ENCODE measurements at places on chromosomes 4 and X.

DNA sequence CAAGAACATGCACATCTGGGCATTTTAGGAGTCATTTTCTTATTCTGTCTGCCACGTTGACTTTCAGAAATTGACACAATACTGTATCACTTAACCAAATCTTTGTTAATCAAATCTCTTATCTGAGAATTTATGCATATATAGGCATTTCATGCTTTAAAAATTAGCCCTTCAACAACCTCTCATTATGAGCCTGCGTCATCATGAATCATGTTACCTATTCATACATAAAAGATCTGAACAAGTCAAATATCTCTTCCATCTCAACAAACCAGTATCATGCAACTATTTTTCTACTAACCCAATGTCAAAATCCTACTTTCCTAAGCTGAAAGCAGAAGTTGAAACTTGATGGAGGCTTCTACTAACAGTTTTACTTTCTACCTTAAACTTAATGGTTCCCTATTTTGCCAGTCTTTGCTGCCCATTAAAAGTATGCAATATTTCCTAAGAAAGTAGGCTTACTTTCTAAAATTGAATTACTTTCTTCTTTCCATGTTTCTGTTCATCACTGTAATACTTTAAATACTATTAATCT lies 1.8 kb downstream of the ADAM29 start:
- no peak for DNase-seq

GRCh38 chr4:86970447-86971354 lies 35.9 kb downstream of the AFF1 start:
- DNase-seq: no peak

GRCh38 chr4:111722213-111722720 lies 423.0 kb upstream of the FAM241A start:
- no peak for DNase-seq

DNA sequence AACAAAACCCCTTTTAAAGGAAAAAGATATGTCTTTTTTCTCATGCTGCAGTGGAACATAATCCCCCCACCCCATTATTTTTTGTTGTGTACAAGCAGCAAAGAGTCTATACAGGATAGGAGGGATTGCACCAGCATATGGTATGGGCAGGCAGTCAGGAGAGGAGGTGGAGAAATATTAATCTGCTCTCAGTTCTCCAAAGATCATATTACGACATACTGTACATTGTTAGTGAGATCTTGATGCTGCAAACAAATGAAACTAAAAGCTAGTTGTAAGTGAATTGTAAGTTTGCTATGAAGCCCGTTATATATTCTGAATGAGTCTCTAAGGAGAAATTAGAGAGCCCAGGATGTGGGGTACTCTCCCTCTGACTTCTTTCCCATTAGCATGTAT lies 75.3 kb downstream of the RAPGEF2 start:
- no peak for DNase-seq

- no peak for DNase-seq
These were observed 44.0 kb downstream of the CLDN22 start for GRCh38 chr4:183276106-183276505.

- no peak for DNase-seq
These were observed 78.7 kb downstream of the GALNT7 start for GRCh38 chr4:173247321-173247720.

GRCh38 chrX:129790146-129790545 lies 10.4 kb downstream of the SASH3 start:
- DNase-seq: no peak

DNA sequence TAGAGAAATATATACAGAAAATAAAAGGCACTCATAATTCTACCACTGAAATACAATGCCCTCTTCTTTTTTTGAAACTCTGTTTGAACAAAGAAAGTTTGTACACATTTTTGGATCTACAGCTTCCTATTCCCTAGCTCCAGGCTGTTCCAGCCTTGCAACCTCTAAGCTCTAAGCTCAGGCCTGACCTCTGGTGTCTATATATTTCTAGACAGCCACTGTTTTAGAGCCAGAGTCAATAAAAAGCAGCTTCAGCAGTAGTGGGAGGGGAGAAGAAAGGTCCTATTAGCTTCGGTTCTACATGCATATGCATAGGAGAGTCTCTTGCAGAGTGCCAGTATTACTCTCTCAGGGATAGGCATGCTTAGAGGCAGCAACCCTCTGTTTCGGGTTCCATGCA lies 39.7 kb downstream of the CLDN2 start:
- peak; percentile 34 for DNase-seq

DNA sequence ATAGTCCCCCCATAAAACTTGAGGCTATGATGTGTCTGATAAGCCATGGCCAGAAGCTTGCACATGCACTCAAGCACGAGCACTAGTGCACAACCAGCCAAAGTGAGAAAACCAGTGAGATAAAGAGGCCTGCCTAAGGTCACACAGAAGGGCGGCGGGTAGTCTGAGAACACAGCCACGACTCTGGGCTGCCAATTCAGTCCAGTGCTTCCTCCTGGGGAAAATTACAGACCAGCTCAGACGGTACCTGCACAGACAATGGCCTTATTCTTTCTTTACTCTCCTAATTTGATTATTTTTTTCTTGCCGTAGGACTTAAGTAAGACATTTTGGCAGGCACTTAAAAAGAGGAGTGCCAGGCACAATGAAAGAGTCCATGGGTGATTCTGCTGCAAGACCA lies 533.2 kb upstream of the FAT1 start:
- DNase-seq: no peak

DNA sequence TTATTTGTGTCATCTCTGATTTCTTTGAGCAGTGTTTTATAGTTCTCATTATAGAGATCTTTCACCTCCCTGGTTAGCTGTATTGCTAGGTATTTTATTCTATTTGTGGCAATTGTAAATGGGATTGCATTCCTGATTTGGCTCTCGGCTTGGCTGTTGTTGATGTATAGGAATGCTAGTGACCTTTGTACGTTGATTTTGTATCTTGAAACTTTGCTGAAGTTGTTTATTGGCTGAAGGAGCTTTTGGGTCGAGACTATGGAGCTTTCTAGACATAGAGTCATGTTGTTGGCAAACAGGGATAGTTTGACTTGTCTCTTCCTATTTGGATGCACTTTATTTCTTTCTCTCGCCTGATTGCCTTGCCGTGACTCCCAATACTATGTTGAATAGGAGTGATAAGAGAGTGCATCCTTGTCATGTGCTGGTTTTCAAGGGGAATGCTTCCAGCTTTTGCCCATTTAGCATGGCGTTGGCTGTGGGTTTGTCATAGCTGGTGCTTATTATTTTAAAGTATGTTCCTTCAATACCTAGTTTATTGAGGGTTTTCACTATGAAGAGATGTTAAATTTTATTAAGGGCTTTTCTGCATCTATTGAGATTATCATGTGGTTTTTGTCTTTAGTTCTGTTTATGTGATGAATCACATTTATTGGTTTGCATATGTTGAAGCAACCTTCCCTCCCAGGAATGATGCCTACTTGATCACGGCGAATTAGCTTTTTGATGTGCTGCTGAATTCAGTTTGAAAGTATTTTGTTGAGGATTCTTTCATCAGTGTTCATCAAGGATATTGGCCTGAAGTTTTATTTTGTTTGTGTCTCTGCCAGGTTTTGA lies 72.7 kb upstream of the BOD1L1 start:
- peak; percentile 71 for DNase-seq

- DNase-seq: no peak
These were observed 54.4 kb downstream of the CBR4 start for GRCh38 chr4:168955674-168956073.

DNA sequence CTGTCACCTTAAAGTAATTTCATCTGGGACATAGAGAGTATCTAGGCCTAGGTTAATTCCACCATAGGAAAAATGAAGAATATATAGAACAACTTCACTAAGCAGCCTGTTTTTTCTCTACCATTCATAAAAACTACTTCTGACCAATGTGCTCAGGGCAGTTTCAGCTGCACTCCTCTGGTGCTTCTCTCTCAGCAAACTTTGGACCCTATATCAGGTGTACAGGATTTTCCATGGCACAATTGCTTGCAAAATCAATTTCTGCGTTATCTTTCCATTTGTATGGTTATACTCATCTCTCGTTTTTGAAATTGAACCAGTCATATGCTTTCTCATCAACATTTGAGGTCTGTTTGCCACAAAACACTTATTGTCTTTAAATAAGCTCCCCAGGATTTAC lies 52.1 kb upstream of the FMR1 start:
- DNase-seq: no peak

DNA sequence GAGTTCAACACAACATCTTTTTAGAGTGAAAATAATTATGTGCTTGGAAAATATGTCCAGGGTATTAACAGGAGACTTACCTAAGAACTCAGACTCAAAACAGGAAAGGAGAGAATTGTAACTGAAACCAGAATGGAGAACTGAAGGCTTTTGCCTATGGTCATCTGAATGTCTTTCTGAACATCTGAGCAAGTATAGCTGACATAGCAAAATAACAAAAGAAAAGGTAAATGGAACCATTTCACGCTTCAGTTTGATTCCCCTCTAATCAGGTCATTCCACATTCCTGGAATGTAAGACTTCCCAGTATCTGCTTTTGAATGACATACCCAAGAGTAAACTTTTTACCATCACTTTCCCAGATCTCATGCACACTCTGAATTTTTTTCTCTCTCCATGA lies 500.4 kb upstream of the HS3ST1 start:
- DNase-seq: no peak

DNA sequence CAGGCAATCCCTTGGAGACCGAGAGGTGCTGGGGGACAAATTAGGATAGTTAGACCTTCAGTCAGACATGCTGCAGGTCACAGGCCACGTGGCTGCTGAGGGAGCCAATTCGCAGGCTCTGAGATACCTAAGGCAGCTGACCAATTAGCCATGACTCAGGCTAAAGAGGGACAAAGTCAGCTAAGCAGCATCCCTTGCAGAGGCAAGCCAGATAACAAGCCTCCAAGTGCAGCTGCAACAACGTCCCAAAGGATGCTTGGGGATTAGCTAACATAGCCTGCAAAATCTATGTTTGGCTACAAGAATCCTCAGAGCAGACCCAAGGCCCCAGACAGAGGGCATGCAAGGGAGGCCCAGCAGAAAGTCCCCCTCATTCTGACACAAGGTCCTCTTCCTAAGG lies 93.5 kb downstream of the SEL1L3 start:
- DNase-seq: no peak

GRCh38 chr4:140330311-140330900 lies 43.0 kb upstream of the SCOC start:
- peak; percentile 37 for DNase-seq

DNA sequence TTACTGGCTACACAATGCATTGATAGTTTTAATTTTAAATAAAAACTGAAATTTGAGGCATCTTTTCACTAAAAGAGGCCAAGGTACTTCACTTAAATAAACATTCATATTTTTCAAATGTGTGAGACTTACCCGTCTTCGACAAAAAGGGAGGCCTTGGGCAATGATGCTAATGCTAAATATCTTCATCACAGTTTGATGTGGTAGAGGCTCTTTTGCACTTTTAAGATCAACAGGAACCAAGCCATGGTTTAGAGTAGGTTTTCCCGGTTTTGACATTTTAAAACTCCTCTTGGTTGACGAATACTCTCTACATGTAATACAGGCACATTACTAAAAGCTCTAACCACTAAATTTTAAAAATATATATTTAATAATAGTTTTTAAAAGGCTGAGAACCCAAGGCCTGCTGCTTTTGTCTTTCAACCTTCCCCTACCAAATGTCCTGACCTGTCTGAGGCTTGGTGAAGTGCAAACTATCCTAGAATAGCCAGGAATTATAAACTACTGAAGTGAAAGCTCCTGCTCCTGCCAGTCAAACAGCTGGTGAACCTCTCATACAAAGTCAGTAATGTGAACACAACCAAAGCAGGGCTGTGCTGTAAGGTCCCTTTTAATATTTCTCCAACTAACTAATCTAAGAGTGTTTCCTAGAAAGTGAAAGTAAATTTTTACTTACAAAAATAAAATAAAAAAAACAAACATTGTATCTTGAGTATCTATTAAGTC lies 153.7 kb downstream of the FBXW7 start:
- DNase-seq: no peak

DNA sequence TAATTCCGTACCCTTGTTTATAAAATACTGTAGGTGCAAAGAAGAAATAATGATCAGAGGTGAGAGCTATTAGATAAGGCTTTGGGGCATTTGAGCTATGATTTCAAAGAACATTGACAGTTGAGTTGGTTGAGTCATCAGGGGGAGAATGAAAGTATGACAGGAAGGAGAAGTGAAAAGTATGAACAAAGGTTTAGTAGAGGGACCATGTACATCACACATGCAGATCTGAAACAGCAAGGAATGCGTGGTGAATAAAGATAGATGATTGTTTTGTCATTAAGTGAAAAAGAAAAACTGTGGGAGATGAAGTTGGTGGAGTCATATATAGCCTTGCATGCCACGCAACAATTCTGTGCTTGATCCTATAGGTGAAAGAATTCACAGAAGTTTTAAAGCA lies 163.1 kb downstream of the ARAP2 start:
- DNase-seq: no peak
